Psoas muscle (tissue), 8 donors: ENCODE measurements at places on chromosomes 2 and 18. TPM values are rescaled to one million over a fixed set of nuclear protein-coding genes. Genes with fewer than 3 reads are reported as not detected.

DNA sequence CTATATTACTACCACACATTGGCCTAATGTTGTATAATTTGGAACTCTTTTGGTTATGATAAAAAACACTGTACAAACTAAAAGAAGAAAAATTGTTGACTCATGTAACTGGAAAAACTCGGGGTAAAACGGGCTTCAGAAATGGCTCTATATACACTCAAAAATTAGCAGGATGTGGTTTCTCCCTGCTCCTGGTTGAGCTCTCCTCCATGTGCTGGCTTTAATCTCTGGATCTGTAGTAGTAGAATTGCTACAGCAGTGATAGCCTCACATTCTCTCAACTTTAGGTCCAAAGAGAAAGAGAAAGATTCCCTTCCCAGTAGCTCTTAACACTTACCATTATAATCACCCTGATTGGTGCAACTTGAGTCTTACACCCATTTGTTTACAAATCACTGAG, 274.9 kb upstream of the GALNT5 start:
- DNase-seq, result no peak

DNA sequence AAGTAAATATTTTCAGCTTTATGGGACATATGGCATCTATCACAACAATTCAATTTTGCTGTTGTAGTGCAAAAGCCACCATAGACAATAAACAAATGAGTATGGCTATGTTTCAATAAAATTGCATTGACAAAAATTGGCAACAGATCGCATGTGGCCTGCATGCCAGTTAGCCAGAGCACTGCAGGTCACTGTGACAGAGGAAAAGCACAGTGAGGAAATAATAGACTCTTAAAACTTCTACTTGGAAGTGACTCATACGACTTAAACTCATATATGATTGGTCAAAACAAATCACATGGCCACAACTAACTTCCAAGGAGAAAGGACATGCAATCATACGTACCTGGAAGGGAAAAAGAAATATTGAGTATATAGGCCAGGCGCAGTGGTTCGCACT, 44.4 kb downstream of the EXOC6B start:
- DNase-seq, result no peak

- DNase-seq, result no peak
These were observed 27.7 kb downstream of the SERPINB8 start for GRCh38 chr18:63997606-63998005.

DNA sequence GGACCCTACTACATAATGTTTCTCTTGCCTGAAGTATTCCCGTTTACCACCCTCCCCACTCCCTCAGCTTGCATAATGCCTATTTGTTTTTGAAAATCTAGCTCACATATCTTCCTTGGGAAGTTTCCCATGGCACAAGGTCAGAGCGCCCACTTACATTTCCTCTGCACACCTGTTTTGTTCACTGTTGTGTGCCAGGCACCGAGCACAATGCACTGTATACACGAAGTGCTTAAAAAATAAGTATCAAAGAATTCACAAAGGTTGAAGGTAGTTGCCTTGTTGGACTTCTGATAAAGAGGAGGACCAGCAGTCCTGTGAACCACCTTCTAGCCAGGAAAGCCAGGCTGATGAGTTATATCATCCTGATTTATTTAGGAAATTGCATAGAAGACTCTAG, 16.8 kb upstream of the RHOB start:
- DNase-seq, result no peak

COL6A3 gene
- total RNA-seq, result 59.1 TPM

FABP1 gene
- total RNA-seq, result 0.89 TPM
